ENCODE measurements at places on chromosomes 2 and 18.

DNA sequence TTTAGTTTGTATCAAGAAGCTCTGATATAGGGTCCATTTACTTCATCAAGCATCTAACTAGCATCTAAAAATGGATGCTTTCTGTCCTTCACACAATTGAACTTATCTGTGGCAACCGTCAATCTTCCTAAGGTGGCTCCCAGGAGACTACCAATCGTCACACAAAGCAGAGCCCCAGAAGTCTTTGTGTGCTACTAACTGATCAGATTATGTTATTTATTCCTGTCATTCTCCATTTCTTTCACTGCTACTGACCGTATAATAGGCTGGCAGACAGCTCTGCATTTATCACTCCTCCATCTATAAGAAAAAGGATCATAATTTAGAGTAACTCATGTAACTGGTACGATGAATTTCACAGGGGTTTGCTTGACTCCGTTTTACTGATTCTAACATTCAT is 585.0 kb upstream of the NXPH2 start:
- DNase-seq = no peak

- no peak for DNase-seq
Measured at GRCh38 chr2:84223191-84223590, 235.9 kb downstream of the SUCLG1 start.

DNA sequence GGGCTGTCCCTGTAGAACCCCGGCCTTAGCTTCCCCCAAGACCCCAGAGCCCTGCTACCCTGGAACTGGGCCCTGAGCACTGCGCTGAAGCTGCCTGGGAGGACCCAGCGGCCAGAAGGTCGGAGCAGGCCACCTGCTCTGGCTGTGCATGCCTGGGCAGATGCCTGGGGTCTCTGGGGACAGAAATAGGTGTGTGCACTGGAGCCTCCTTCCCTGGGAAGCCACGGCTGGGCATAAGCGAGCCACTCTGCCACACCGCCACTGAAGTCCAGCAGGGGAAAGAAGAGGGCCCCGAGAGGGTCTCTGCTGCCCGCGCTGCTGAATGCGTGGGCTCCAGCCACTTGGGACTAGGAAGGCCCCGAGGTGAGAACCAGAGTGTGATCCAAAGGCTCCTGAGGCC is 6.7 kb downstream of the GBX2 start:
- no peak for DNase-seq

DNA sequence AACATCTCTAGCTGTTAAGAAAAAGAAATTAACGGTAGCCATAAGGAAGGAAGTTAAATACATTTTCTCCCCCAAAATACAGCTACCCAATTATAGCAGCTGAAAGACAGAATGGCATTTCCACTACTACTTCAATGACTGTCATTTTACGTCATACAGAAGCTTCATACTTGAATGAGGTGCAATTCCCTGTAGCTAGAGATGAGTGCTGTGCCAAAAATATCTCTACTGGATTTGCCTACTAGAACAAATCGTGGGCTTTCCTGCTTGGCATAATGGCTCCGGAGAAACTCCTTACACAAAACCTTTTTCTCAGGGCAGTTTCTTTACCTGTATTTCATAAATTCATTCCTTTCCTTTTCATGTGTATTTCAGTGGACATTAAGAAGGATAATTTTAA is 36.3 kb upstream of the NRXN1 start:
- no peak for DNase-seq

DNA sequence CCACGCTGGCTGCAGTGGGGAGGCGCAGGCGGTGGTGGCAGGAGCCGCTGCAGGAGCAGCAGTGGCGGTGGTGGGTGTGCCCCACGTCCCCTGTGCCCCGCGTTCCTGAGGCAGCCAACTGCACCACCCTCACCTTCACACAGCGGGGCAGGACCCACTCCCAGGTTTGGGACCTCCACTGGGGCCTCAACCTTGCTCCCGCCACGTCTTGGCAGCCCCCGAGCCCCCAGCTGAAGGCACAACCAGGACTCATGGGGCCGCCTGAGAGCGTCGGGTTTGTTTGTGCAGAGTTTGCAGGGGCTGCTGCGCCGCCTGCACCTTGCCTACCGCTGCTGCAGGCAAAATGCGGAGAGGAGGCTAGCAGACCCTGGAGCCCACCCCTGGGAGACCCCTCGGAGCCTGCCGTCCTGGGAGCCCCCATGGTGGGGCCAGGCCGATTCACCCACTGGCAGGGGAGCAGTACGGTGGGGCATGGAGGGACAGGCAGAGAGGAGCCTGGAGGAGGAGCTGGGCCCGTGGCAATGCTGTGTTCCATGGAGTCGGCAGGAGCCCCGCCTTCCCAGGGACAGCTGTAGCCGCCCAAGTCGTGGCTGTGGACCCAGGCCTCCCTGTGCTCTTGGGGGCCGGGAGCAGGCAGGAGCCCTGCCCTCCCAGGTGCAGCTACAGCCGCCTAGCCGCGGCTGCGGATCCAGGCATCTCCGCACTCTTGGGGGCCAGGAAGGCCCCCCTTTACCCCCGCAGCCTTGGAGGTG is 14.7 kb upstream of the EML6 start:
- DNase-seq = peak; percentile 41

GRCh38 chr18:12085786-12086185 is 7.9 kb upstream of the ANKRD62 start:
- DNase-seq = no peak

- DNase-seq = no peak
Measured at GRCh38 chr2:188333751-188334524, 42.3 kb downstream of the GULP1 start.

- DNase-seq = no peak
Measured at GRCh38 chr2:49616800-49617199, 462.5 kb upstream of the FSHR start.

- DNase-seq = no peak
Measured at GRCh38 chr2:234772733-234773060, 179.1 kb upstream of the SH3BP4 start.
